ENCODE measurements at places on chromosomes 6 and 20.

DNA sequence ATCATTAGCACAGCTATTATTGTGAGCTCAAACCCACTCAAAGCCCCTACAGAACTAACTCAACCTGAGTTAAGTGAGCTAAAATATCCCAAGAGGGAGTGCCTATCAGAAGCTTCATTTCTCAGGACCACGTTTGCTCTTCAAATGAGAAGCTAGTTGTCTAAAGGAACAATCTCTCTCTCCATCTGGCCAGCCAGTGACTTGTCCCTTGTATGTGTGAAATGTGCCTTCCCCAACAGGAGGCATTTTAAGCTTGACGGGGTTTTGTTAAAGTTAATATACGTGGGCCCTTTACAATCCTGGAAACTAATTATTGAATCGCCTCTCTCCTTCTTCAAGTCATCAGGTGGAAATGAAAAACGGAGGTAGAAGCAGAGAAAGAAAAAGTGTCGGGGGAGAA lies 62.0 kb downstream of the TRERF1 start:
- DNase-seq: no peak

- no peak for DNase-seq
These were observed 1374.8 kb upstream of the MAP3K7 start for GRCh38 chr6:91961671-91962070.

DNA sequence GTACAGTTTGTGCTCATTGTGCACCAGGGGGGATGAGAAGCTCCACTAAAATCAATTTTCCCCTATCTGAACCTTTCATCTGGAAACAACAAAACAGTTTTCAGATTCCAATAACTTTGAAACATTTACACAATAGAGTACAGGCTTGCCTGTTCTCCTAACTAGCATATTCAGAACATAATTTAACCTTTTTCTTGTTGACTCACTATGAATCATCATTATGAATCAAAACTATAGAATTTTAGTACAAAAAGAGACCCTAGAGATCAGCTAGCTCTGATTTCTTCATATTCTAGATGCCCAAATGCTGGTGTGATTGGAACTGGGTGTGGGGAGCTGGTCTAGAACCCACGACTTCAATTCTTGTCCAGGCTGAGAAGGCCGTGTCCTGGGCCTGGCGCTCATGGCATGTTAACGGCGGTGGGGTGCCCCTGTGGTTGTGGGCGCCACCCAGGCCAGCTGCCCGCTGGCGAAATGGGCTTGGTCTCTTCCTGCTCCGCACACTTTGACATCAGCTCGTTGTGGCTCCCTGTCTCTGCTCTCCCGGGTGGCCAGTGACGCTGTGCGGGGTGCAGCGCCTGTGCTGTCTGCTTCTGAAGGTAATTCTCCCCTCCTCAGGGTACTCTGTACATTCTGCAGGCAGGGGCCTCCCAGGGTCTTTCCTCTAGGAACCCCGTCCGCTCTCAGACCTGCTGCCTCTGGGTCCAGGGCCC lies 29.9 kb upstream of the AGPAT4 start:
- DNase-seq: no peak

DNA sequence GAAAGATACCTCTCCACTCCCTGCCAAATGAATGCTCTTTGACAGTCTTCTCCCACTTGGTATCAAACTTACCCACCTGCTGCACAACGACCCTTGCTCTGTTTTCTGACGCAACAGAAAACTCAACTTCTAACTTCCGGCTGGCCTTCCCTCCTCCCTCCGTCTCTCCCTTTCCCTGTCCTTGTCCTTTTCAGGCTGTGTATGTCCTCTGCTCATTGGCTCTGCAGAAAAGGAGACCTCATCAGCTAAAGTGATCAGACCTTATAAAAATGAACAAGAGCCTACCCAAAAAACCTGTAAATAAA lies 12.2 kb downstream of the TRAF3IP2 start:
- no peak for DNase-seq

DNA sequence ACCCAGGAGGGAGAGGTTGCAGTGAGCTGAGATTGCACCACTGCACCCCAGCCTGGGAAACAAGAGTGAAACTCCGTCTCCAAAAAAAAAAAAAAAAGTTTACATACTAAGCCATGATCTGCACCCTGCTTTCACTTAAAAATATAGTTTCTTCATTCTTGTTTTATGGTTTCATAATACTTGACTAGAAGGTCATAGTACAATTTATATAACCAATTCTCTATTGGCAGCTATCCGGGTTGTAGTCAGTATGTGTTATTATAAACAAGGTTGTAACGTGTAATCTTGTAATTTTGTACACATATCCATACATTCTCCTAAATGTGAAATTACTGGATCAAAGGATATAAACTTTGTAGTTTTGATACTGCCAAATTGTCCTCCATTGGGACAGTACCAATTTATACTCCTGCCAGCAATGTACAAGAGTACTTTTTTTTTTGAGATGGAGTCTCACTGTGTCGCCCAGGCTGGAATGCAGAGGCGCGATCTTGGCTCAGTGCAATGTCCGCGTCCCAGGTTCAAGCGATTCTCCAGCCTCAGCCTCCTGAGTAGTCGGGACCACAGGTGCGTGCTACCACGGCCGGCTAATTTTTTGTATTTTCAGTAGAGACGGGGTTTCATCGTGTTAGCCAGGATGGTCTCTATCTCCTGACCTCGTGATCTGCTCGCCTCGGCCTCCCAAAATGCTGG lies 144.8 kb downstream of the GJA10 start:
- DNase-seq: no peak

- DNase-seq: no peak
These were observed 222.6 kb upstream of the CEP162 start for GRCh38 chr6:84450018-84450417.

- no peak for DNase-seq
These were observed 243.8 kb upstream of the EPHA7 start for GRCh38 chr6:93663111-93663510.

DNA sequence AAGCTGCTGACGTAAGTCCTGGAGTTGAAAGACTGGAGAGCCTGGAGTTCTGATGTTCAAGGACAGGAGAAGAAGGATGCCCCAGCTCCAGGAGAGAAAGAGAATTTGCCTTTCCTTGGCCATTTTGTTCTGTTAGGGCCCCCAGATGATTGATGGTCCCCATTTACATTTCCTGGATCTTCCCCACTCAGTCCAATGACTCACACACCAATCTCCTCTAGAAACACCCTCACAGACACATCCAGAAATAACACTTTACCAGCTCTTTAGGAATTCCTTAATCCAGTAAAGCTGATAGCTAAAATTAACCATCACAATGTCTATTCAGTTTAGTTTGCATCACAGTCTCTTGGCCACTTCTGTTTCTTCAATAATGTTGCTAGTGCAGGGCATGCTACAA lies 260.2 kb upstream of the IRAK1BP1 start:
- no peak for DNase-seq

GRCh38 chr20:15682690-15683089 lies 890.6 kb downstream of the KIF16B start:
- no peak for DNase-seq
